Colonic mucosa (tissue), 4 donors: ENCODE measurements at places on chromosomes 2 and 18. TPM values are rescaled to one million over a fixed set of nuclear protein-coding genes. Genes with fewer than 3 reads are reported as not detected.

GRCh38 chr18:61735564-61736102, 157.2 kb downstream of the RNF152 start:
- DNase-seq: peak; percentile 57

DNA sequence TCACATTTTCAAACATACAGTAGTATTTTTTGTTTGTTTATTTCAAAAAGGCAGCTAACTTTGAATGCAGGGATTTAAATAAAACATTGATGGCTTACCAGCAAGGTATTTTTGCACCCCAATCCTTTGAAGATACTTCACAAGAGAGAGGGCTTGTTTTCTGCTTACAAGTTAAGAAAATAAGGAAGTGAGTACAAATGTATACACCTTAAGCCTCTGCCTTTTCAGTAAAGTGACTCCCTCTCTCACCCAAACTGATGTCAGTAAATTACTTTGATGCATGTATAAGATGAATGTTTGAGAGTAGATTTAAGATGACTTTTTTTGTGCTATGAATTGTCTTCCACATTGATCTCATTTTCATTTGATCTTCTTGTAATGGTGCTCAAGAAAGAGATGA, 820.0 kb downstream of the CPS1 start:
- no peak for DNase-seq

CD8B2 gene
- not detected for total RNA-seq

IAH1 gene
- total RNA-seq: 37.7 TPM

DNA sequence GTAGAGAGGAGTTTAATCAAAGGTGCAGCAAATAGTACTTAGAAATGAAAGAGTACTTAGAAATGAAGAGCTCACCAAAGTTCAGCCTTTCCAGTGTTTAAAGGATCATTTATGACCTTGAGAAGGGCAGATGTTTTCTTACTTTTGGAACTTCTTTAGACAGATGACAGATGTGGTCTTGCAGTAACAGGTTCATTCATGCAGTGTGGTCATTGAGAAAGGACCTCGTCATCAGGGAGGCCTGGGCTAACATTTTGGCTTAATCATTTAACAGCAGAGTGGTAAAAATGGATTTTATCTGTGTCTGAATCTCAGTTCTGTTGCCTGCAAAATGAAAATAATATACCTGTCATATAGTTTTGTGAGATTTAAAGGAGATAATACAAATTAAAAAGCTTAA, 75.1 kb upstream of the NT5C1B start:
- no peak for DNase-seq
